ENCODE measurements at places on chromosomes 2 and 18. TPM values are rescaled to one million over a fixed set of nuclear protein-coding genes. Genes with fewer than 3 reads are reported as not detected.

PLB1 gene
- 1.6 TPM for total RNA-seq

FAM168B gene
- total RNA-seq, result 168 TPM

CCDC74A gene
- 3.2 TPM for total RNA-seq

RBM44 gene
- 0.26 TPM for total RNA-seq

GAD1 gene
- 1.3 TPM for total RNA-seq

ACVR2A gene
- total RNA-seq, result 9.3 TPM

HIBCH gene
- total RNA-seq, result 9.3 TPM

TNFRSF11A gene
- total RNA-seq, result under 0.01 TPM

NAT8 gene
- not detected for total RNA-seq

COL6A3 gene
- 0.64 TPM for total RNA-seq

TSPYL6 gene
- not detected for total RNA-seq

NT5DC4 gene
- not detected for total RNA-seq
